Activated T-cell treated with anti-CD3 and anti-CD28 coated beads, Interleukin-2, amount 50 U/mL, for 72 hours (primary cell): ENCODE measurements at places on chromosomes 5 and 9.

- DNase-seq, result no peak
Observed at GRCh38 chr5:168656633-168657032, 77.5 kb upstream of the PANK3 start.

DNA sequence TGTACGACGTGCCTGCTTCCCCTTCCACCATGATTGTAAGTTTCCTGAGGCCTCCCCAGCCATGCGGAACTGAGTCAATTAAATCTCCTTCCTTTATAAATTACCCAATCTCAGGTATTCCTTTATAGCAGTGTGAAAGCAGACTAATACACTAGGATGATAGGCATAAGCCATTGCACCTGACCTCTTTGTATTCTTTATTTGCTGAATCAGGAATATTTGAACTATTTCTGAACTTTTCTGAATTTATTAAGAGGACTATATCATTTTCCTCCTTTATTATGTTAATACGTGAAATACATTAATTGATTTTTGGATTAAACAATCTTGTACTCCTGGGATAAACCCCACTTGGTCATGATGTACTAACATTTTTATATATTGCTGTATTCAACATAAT lies 28.2 kb upstream of the NR4A3 start:
- DNase-seq, result no peak

DNA sequence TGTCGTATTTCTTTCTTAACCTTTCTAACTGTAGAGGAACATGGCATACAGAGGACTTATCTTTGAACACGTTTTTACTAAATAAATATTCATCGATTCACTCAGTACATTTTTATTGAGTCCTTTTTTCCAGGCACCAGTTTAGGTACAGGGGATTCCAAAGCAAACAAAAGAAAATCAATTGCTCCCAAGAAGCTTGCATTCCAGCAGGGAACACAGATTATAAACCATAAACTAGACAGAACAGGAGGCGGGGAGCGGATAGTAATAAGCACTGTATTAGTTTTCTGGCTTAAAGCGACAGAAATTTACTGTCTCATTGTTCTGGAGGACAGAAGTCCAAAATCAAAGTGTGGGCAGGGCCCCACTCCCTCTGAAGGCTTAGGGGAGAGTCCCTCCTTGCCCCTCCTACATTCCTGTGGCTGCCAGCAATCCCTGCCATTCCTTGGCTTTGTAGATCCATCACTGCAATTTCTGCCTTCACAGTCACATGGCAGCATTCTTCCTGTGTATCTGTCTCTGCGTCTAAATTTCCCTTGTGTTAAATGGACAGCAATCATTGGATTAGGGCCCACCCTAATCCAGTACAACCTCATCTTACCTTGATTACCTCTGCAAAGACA lies 115.5 kb downstream of the COL23A1 start:
- no peak for DNase-seq

- DNase-seq, result no peak
Observed at GRCh38 chr5:96785326-96786109, 22.2 kb downstream of the ERAP1 start.

DNA sequence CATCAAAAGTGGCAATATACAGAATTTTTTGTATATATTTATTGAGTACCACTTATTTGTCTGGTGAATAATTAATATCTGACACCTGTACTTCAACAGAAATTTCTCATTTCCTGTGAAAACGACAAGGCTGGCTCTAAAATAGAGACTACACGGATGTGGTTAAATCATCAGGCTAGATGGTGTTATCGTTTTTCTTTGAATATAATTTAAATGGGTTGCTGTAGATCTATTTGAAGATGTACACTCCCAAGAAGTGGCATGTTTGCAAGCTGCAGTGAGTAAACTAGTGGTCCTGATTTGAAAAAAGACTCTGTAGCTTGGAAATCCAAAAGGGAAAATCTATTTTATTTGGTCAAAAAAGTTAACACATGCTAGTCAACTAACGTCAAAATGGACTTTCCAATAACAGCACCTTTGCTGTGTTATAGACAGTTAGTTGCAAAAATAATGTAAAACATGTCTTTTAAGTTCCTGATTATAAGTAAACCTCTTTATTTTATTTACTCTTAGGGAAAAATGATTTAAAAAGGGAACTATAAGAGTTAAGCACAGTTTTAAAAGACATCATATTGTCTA lies 13.8 kb downstream of the ST8SIA4 start:
- DNase-seq, result no peak

- no peak for DNase-seq
Observed at GRCh38 chr5:24749701-24750100, 104.9 kb upstream of the CDH10 start.

- no peak for DNase-seq
Observed at GRCh38 chr5:57836331-57836730, 353.7 kb upstream of the ACTBL2 start.

DNA sequence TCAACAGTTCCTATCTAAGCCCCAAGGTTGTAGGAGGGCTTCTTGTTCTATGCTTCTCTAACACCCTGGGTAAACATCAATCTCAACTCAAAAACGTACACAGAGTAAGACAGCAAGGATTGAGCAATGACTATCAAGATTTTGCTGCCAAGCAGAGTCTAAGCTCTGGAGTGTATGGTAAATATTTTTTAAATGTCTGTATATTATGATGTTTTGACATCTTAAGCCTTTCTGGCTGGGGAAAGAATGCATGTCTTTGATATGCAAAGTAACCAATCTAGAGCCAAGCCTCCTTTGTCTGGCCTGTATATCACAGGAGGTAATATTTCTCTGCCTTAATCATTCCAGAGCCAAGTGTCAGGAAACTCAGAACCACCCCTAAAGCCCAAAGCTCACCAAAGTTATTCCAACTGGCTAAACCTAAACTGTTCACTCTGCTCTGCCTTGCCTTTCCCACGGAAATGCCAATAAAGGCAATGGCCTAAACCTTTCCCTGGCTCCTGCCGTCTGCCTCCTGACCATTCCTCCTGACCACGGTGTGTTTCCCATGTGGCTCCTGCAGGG lies 45.2 kb downstream of the YIPF5 start:
- no peak for DNase-seq

GRCh38 chr9:111350556-111350955 lies 20.5 kb upstream of the OR2K2 start:
- DNase-seq, result no peak

DNA sequence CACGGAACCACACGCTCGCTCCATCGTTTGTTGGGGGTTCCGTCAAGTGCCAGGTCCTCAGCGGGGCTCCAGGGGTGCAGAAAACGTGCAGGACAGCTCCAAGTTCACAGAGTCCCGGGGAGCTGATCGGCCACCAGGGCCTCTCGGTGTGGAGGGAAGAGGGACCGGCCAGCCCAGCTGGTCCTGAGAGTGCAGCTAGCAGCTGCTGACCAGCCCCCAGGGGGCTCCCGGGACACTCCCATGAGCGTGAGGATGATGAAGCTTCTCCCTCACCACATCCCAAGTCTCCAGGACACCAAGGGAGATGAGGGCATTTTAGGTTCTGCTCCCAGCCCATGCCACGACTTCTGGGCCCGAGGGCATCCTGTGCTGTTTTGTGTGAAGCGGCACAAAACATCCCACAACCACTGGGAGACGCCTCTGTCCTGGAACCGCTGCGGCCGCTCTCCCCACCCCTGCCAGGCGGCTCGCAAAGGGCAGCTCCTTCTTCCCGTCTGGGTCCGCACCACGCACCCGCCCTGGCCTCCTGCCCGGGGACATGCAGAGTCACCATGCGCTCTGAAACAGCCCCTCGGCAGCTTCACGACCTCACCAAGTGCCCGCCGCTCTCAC lies 67.5 kb upstream of the IRX4 start:
- no peak for DNase-seq

GRCh38 chr9:88952976-88953375 lies 38.3 kb upstream of the S1PR3 start:
- no peak for DNase-seq
